ENCODE measurements at places on chromosomes 12 and 14.

DNA sequence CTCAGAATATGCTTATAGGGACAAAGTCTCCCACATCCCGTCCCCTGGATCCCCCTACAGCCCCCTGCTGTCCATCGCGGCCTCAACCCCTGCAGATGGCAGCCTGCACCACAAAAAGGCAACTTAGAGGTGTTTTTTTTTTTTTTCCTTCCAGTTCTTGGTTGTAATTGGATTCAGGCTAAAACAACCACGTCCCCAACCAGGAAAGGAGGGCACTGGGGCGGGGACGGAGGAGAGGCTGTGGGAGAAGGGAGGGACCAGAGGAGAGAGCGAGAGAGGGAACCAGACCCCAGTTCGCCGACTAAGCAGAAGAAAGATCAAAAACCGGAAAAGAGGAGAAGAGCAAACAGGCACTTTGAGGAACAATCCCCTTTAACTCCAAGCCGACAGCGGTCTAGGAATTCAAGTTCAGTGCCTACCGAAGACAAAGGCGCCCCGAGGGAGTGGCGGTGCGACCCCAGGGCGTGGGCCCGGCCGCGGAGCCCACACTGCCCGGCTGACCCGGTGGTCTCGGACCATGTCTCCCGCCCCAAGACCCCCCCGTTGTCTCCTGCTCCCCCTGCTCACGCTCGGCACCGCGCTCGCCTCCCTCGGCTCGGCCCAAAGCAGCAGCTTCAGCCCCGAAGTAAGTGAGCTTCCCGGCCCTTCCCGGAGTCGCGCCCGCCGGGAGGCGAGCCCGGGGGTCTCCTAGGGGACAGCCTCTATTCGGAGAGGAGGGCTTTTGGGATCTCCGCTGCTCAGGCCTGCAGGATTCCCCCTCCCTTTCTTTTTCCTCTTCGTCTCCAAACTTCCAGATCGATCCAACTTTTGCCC is at the start of gene MMP14:
Gene MMP14 (plus strand): TSS at position 285 of the 813 bp plus-strand sequence. CDS start 233 bp downstream, at position 518.
- DNase-seq: peak; percentile 80

- DNase-seq: no peak
Observed at GRCh38 chr12:22738945-22739344, 114.0 kb downstream of the ETNK1 start.

DNA sequence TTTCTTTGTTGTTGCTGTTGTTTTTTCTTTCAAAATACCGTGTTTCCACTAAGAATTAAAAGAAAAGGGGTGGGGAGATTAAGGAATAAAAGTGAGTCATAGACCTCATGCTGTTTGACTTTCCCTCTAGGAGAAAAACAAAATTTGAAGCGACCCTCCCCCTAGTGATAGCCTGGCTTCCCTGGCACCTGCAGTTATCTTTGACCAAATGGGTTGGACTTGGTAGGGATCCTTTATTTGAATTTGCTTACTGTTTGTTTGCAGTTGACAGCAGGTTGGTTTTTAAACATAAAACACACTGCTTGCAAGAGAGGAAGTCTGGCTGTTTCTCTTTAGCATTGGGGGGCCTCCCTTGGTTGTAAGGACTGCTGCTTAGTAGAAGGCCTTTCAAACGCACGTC is 14.0 kb downstream of the OTX2 start:
- no peak for DNase-seq

DNA sequence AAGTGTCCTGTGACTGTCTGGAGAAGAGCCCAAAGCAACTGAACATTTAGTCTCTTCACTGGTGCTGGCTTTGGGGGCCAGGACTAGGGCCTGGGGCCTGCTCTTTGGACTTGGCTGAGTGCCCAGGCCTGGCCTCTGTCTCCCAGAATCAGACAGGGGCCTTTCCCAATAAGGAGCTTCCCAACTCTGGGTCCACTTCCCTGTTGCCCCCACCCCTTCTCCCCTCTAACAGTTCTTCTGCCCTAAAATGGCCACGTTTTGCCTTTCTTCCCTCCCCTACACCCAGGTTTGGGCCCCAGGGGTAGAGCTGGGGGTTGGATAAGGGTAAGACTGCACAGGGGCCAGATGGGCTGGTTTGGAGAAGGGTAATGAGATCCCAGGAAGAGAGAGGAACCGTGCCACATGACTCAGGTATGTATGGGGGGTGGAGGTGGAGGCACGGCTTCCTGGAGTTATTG is 10.0 kb upstream of the ITGA5 start:
- DNase-seq: no peak

GRCh38 chr14:41758011-41758665 is 151.5 kb downstream of the LRFN5 start:
- DNase-seq: no peak

DNA sequence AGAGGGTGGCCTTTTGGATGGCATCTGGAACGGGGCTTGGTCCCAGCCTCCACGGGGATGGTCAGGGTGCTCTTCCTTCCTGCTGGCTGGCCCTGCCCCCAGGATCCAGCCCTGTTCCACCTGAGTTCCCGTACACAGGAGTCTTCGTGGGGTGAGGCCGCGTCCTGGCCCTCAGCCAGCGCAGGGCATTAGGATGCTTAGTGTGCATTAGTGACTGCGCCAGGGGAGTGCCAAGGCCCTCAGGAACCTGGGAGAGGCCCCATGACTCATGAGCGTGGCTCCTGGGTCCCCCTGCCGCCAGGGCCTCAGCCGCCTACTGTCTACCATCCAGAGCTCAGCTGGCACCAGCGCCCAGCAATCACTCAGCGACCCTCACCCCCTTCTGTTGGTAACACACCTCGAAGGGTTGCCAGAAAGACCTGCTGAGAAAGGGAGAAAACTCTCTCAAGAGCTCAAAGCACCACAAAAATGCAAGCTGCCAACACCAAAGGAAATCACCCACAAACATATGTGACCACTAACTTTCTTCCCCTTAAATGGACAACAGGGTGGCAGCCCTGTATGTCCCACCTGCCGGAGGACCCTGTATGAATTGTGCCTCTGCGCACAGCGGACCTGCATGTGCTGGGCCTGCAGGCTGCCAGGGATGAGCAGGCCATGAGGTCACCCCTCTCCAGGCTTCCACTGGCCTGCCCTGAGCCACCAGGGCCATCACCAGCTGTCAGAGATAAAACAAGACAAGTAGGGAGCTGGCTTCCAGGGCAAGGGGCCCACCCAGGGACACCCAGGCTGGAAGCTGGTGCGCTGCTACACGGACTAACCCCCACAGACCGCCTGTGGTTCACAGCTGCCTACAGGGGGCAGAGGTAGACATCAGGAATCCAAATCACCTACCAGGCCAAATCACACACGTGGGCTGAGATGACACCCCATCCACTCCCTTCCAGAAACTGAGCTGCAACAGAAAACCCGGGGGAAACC is 28.7 kb downstream of the CCDC85C start:
- no peak for DNase-seq

- no peak for DNase-seq
Observed at GRCh38 chr12:77553976-77554619, 276.6 kb upstream of the NAV3 start.
